ENCODE measurements at places on chromosomes 2 and 18.

DNA sequence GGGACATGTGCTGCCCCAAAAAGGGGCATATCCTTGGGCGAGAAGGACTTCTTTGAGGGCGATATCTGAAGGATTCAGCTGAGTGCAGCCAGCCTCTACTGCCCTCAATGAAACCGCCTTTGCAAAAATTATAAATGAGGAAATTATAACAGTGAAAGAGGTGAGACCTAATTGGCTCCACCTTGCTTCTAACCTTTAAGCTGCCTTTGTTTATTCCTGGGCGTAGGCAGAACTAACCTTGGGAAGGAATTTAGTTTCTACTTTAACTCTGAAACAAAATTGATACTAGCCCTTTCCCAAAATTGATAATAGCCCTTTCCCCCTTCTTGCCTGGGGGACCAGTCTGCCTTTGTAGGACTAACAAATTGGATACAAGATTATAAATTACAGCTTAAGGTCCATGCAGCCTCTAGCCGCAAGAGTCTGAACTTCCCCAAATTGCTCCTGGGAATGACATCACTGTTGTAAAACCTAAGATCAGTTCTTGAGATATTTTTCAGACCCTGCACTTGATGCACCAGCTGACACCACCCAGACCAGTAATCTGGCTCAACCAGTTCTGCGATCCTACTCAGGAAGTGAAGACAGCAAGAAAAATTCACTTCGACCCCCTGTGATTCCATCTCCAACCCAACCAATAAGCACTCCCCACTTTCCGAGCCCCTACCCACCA, 36.0 kb upstream of the ASAP2 start:
- no peak for DNase-seq

- DNase-seq, result no peak
These were observed 6.6 kb downstream of the IL1RN start for GRCh38 chr2:113133704-113134598.

GRCh38 chr2:37877457-37878315, 47.4 kb upstream of the RMDN2 start:
- DNase-seq, result no peak

GRCh38 chr18:45619062-45619825, 4.0 kb downstream of the SLC14A2 start:
- no peak for DNase-seq

DNA sequence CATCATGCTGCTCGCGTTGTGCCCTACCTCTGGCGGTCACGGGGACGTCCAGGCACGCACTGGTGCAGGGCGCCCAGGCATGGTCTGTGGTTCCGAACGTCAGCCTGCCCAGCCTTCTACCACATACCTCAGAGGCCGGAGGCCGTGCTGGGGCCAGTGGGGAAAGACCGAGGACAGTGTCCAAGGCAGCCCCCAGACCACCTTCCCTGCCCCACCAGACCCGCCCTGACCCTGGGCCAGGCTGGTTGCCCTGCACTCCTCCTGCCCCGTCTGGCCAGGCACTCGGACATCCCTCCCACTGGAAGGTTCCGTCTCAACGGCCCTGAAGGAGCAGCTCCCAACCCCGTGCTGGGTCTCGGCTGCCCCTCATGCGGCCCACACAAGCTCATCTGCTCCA, 32.8 kb downstream of the SLC66A2 start:
- DNase-seq, result no peak

GRCh38 chr2:188572592-188572991, 280.9 kb downstream of the GULP1 start:
- no peak for DNase-seq

DNA sequence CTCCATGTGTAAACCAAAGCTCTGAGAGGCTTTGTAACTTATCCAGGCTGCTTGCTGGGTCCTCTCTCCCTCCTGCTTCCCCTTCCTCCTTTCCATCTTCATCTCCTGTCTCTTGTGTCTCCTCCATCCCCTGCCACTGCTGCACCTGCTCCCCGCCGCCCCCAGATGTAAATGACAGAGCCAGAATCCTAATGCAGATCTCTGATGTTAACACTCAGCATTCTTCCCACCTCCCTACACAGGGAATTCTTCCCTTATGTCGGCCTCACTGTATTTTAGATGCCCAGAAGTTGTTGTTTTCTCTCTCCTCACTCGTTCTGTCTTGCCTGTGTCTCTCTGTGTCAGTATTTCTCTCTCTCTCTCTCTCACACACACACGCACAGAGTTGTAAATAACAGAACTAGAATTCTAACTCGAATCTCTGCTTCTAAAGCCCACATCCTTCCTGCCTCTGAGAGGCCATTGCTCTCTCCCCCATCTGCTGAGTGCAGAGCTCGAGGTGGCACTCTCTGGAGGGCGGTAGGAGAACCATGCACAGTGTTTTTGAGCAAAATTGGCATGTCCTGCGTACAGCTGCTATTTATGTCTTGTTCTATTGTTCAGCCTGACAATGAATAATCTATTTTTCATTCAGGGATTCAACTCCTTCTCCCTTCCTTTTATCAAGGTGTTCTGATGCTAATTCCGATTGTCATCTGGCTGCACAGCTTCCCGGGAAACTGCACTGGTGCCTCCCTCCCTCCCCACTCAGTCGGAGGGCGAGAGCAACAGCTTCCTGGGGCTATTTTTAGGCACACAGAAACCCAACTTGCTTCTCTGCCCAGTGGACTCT, 219.9 kb downstream of the SH3RF3 start:
- no peak for DNase-seq

DNA sequence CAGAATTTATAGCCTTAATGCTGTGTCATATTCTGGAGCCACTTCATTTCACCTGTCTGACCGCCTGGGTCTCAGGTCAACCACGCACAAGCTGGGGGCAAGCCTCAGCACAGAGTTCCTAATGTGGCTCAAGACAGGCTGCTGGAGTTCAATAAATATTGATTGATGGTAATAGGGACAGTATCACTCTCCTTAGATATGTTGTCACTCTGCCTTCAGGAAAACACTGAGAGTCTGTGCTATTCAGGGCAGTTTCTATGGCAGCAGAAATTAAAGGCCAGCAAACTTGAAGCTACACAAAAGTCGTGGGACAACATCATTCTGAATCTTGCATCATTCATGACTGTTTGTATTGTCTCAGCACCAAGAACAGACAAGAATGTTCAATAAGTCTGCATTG, 696.1 kb downstream of the METTL4 start:
- DNase-seq, result no peak

- no peak for DNase-seq
These were observed 159.5 kb downstream of the SETBP1 start for GRCh38 chr18:44840058-44840790.

DNA sequence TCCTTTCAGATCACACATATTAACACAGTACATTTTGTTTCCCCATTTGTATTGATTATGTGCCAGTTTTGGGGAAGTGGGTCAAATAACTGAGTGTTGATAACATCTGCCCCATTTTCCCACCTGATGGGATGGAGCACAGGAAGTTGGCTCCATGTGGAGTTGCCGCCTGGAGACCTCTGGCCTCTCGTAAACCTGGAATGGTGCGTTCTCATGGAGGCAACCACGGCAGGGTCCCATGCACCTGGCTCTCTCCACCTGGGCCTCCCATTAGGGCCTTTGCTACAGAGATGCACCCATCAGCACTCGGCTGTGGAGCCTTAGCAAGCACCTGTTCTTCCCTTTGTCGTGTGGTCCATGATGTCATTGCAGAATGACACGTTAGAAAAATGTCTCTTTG, 130.6 kb downstream of the MBP start:
- DNase-seq, result no peak

GRCh38 chr2:191226196-191226595, 19.0 kb upstream of the MYO1B start:
- DNase-seq, result no peak

DNA sequence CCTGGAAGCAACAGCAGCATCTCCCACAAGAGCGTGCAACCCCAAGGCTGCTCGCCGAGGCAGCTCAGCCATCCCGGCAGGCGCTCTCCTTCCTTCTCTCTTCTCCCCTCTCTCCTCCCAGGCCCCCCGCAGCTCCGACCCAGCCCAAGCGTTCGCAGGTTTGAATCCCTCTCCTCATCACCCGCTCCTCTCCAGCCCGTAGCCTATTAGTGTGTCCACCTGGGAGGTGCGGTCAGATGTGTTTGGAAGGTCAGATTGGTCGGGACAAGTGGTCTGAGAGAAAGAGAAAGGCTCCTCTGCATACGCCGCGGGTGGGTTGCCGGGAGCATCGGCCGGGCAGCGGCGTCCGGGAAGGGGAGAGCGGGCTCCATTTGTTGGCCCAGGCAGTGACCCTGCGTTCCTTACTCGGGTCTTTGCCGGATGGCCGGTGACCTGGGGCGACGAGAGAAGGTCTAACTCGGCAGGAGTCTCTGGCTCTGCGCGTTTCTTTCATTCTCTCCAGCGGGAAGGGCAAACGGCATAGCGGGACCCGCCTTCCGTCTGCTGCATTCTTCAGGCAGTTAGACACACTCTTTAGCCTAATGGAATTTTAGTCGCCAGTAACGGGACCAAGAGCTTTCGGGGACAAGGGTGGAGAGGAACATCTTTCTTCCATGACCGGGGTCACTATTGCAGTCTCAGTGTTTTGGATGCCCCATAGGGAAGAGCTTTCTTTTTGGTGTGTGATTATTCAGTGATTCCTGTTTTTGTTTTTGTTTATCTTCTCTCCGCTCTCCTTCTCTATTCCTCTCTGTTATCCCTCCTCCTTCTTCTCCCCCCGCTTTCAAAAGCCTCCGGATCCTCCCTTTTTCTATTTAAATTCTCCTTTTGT, 1.1 kb upstream of the TMEFF2 start:
- DNase-seq, result no peak

DNA sequence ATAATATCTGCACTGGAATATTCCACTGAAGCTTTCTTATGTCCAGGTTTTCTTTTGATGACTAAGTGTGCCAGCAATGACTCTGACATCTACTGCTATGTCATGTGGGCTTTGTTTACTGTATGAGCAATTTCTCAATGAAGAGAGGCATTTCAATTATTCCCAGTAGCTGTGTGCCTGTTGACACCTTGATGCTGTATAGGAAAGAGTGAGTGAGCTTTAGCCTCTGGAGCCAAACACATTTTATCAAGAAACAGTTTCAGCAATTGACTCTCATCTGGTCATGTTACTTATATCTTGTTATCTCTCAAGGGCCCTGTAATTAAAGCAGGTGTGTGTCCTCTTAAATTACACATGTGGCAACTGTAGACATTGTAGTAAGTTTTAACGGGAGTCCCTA, 493.2 kb upstream of the FANCL start:
- no peak for DNase-seq

DNA sequence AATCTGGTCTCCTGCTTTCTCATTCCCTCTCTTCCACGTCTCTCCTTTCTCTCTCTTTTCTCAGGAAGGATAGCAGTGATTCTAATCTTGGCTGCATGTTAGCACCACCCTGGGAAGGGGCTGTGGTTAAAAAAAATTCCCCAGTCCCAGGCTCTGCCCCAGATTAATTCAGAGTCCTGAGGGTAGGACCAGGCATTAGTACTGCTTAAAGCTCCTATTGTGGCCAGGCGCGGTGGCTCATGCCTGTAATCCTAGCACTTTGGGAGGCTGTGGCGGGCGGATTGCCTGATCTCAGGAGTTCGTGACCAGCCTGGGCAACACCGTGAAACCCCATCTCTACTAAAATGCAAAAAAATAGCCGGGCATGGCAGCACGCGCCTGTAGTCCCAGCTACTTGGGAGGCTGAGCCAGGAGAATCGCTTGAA, 35.4 kb upstream of the EML4 start:
- DNase-seq, result no peak

- no peak for DNase-seq
These were observed 2.5 kb upstream of the HS6ST1 start for GRCh38 chr2:128320906-128321771.

GRCh38 chr18:13680612-13681011, 45.7 kb downstream of the FAM210A start:
- DNase-seq, result no peak

DNA sequence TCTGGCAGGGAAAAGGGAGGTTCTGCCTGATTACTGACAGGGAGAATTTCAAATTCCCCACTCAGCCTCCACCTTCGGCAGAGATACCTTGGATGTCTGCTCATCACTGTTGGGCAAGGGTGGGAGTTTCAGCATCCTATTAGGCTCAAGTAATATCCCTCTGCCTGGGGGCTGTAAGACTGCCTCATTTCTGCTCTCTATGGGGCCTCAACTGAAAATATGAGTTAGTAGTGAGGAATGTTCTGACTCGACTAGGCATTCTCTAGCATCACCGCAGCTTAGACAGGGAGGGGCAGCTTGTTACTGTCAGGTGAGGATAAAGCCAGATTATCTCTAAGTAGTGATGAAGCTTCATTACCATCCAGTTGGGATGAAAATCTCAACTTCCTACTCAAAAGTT, 87.7 kb upstream of the LRP1B start:
- DNase-seq, result no peak

DNA sequence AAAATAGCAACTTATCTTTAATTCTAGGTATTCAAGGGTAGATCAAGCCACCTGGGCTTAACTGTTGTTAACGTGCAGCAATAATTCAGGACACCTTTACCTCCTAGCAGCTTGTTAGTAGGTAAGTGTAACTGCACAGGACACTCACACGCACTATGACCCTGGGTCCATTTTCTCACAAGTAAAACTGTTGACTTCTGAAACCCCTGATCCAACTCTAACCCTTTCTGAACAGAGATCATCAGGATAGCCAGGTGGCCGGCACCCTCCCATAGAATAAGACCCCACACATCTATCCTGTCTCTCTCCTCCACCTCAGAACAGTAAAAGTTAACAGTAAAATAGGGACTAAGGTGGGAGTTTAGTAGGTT, 610 bp downstream of the SPC25 start:
- no peak for DNase-seq

GRCh38 chr2:231348704-231349373, 46.7 kb upstream of the B3GNT7 start:
- DNase-seq, result no peak

GRCh38 chr2:5915881-5916310, 223.7 kb downstream of the SOX11 start:
- DNase-seq, result no peak

DNA sequence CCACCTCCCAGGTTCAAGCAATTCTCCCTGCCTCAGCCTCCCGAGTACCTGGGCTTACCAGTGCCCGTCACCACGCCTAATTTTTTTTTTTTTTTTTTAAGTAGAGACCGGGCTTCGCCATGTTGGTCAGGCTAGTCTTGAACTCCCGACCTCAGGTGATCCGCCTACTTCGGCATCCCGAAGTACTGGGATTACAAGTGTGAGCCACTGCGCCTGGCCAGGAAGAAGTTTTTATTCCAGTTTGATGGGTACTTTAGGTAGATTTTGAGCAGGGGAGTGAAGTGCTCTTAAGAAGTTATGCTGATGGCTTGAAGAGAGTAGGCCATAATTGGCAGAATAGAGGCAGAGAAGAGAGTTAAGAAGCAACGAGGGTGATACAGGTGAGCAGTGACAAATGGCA, 25.3 kb downstream of the FZD5 start:
- no peak for DNase-seq

DNA sequence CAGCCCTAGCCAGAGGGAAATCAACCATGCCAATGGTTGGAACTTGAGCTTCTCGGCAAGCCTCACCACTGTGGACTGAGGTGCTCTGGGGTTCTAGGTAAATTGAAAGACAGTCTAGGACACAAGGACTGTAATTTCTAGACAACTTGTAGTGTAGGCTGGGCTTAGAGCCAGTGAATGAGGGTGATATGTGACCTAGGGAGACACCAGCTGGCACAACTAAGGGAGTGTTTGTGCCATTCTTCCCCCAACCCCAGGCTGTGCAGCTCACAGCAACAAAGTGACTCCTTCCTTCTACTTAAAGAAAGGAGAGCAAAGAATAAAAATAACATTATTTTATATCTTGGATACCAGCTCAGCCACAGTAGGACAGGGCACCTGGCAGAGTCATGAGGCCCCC, 1690.7 kb upstream of the TMEFF2 start:
- no peak for DNase-seq

- DNase-seq, result no peak
These were observed 210.8 kb upstream of the SLC35G4 start for GRCh38 chr18:11398625-11399024.

GRCh38 chr2:54895730-54896129, 154.5 kb downstream of the RTN4 start:
- no peak for DNase-seq
